ENCODE measurements at places on chromosomes 11 and 22.
A peak's percentile ranks its signal among the peaks of the same experiment; 100 is the strongest.

GRCh38 chr11:39651857-39652461 lies 1807.5 kb downstream of the LRRC4C start:
- no peak for DNase-seq

GRCh38 chr11:109957601-109958000 lies 135.6 kb upstream of the ZC3H12C start:
- no peak for DNase-seq

- no peak for DNase-seq
Measured at GRCh38 chr11:70397336-70397982, 870 bp upstream of the CTTN start.

DNA sequence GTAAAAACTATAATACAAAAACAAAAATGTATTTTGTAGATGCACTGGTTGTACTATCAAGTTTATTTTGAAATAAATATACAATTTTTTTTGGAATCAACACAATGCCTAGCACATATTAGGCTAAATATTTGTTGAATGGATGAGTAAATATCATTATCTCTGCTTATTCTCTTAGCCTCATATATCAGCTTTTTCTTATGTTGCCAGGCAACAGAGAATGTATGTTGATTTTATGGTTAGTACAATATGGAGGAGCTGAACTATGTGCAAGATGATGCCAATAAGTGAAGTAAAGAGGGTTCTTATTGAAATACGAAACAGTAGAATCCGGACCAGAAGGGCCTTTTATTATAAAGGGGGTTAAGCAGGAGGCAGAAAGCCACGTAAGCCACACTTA lies 94.9 kb downstream of the FAR1 start:
- DNase-seq, result no peak

DNA sequence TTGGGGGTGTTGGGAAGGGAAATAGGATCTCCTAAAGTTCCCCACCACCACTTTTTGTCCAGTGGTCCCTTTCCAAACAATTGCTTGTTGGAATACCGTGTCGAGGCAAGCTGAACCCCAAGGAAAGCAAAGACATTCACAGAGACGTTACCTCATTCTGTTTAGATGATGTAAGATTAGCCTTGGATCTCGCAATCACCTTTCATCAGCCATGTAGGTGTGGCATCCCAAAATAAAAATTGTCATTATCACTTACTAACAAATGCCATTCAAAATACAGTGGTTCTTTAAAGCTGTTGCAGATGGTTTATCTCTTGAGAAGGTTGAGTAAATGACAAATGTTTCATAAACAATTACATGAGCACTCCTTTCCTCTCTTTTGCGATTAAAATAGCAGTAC lies 86.5 kb upstream of the SLC25A18 start:
- no peak for DNase-seq

DNA sequence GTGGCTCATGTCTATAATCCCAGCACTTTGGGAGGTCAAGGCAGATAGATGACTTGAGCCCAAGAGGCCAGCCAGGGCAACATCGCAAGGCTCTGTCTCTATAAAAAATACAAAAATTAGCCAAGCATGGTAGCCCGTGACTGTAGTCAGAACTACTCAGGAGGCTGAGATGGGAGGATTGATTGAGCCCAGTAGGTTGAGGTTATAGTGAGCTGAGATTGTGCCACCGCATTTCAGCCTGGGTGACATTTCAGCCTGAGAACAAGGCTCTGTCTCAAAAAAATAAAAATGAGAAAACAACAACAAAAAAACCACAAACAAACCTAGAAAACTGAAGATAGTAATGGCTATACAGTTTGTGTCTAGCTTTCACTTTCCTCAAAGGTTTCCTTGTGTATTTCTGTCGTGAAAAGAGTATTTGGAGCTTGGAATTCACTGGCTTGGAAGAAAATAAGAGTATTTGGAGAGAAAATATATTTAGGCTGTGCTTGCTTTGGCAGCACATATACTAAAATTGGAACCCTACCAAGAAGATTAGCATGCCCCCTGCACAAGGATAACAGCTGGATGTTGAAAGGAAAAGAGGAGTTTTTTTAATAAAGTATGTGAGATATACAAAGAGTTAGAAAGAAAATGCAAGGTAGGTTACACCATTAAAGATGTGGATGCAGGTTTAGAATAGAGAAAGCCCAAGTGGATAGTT lies 3.9 kb upstream of the BIRC3 start:
- no peak for DNase-seq

- no peak for DNase-seq
Measured at GRCh38 chr11:6727971-6728760, 43.6 kb downstream of the OR2AG2 start.

DNA sequence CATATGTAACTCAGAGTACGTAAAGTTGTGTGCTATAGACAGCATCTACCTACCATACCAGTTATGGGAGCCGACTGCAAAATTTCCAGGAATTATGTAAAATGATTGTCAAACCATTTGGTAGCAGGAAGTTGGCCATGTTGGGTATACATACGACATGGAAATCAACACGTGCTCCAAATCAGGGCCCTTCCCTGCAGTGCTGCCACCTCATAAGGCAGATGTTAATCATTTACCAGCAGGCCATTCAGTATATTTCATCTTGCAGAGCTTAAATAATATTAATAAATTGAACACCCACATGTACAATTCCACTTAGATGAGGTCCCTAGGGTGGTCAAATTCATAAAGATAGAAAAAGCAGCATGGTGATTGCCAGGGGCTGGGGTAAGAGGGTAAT lies 9.8 kb downstream of the MS4A18 start:
- DNase-seq, result no peak

GRCh38 chr11:128559496-128560103 lies 27.8 kb downstream of the ETS1 start:
- DNase-seq, result no peak

GRCh38 chr11:77819921-77820564 lies 479 bp downstream of the RSF1 start:
- no peak for DNase-seq

GRCh38 chr11:76587820-76588454 lies 82.6 kb downstream of the LRRC32 start:
- no peak for DNase-seq

- no peak for DNase-seq
Measured at GRCh38 chr11:108009497-108010370, 1.0 kb downstream of the CUL5 start.

GRCh38 chr22:42203609-42204008 lies 66.8 kb downstream of the TCF20 start:
- no peak for DNase-seq

DNA sequence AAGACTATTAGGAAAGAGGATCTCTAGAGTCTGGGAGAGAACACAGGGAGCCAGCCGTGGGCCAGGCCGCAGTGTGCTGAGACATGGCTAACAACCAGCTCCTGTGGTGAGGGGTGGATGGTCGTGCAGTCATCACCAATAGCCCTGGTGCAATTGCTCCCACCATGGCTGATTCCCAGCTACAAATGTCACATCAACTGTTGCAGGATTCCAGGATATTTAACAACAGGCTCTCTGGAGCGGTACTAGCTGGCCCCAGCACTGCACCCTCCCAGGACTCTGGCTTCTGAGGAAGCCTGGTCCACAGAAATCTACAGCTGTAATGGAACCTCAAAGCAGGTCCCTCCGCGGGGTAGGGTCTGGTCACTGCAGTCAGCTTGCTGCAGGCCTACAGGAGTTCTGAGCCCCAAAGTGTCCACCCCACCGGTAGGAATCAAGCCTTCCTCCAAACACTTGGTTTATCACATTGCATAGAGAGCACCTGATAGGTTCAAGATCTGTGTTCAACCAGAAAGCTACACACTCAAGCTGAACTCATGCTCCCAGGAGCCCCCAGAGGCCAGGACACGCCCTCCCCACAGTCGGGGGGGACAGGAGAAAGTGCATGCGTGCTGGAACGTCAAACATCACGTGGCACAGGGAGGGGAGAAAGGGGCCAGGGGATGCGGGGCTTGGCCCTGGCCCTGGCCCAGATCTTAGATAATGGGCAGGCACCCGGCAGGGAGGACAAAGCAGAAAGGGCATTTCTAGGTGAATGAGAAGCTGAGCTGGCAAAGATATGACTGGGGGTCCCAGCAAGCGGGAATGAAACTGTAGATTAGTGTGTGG lies 609.0 kb downstream of the TBC1D22A start:
- DNase-seq, result no peak

DNA sequence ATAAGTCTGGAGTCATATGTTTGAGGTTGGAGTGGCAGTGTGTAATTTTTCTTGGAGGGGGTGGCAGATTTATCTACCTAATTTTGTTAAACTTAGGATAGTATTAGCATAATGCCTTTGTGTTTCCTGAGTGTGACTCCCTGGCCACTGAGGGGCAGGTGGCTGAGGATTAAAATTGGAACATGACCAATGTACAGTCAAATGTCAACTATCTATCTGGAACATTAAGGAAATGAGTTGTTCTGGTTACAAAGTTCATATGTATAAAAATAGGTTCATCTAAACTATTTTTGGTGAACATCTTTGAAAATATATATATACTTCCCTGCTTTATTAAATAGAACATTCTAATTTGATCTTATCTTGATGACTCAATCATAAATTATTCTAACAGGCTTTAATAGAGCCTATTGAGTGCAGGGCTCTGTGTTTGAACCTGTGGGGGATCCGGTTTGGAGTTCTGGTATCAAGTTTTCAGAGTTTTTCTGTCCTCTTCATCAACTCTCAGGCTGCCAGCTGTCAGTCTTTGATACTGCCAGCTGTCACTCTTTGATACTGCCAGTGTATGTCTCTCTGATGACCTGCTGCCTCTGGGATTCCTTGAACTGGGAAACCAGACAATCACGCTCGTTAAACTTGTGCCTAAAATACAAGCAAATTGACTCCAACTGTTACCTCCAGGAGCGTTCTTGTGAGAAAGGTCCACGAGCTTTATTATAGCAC lies 309.6 kb downstream of the METTL15 start:
- DNase-seq, result no peak

GRCh38 chr11:123304828-123305466 lies 109.9 kb upstream of the CLMP start:
- no peak for DNase-seq

GRCh38 chr11:73019996-73020395 lies 122.1 kb downstream of the FCHSD2 start:
- no peak for DNase-seq

DNA sequence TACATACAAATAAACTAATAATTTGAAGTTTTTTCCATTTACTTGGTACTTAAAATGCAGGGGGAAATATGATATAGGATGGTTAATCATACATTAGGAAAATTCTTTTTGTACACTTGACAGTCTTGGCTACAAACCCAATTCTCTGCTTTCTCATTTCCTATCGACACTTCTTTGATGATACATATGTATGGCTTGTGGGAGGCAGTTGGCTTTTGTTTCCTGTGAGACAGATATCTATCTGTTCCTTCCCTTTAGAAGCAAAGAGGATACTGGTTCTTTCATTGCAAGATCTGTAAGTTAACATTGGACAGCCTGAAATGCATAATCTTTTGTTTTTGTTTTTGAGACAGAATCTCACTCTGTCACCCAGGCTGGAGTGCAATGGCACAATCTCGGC lies 47.9 kb upstream of the ADORA2A start:
- peak; percentile 56 for DNase-seq

DNA sequence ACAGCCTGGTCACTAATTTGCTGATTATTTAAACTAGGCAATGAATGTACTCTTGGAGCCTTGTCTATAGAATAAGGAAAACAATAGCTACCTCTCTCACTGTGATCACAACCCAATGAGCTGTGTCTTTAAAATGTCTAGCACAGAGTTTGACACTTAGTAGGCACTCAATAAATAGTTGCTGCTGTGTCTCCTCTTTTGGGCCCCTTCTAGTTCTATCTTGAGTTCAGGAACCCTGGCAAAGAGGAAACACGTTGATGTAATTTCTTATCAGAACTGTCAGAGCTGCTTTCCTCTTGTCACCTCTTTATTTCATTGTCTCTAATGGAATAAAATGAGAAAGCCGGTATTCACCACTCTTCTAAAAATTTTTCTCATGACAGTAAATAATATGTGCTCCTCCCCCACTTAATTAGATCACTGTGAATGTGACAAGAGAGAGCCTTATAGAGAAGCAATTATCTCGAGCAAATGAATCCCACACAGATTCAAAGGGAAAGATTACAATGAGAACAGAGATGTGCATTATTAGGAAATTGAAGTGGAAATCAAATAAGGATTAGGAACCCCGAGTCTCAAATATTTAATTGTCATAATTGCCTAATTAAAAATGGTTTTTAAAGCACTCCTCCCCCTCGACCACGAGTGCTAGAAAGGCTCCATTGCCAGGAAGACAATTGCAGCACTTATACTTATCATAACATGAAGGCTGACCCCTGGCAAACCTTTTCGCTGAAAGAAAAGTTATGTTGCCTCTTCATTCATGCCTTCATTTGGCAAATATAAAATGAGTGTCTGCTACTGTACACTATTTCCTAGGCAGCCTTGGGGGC lies 175.0 kb upstream of the BDNF start:
- no peak for DNase-seq

GRCh38 chr11:32015427-32015826 lies 75.4 kb upstream of the RCN1 start:
- no peak for DNase-seq

DNA sequence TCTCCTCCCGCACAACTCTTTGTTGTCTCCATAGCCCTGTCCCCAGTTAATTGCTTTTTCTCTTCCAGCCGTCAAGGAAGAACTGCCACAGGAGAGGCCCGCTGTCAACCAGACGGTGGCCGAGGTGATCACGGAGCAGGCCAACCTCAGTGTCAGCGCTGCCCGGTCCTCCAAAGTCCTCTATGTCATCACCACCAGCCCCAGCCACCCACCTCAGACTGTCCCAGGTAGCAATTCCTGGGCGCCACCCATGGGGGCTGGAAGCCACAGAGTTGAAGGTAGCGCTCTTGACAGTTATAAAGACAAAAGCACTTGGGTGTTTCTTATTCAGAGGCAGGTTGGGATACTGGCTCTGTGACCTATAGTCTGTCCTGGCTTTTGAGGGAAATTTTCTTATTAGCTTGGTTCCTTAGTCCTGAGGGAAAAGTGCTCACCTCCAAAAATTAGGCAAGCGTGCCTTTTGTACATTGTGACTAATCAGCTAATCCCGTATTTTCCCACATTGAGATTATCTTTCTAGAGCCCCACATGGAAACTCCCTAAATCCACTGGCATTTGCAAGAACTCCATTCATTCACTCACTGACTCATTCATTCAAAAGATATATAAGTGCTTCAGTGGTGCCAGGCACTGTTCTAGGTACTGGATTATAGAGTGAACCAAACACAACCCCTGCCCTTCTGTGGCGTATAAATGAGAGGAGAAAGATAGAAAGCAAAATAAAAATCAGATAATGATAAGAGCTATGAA lies 65.9 kb downstream of the KREMEN1 start:
- DNase-seq, result no peak

- no peak for DNase-seq
Measured at GRCh38 chr11:22065472-22065871, 127.4 kb upstream of the ANO5 start.
